ENCODE measurements at places on chromosomes 4 and X.
A peak's percentile ranks its signal among the peaks of the same experiment; 100 is the strongest.

DNA sequence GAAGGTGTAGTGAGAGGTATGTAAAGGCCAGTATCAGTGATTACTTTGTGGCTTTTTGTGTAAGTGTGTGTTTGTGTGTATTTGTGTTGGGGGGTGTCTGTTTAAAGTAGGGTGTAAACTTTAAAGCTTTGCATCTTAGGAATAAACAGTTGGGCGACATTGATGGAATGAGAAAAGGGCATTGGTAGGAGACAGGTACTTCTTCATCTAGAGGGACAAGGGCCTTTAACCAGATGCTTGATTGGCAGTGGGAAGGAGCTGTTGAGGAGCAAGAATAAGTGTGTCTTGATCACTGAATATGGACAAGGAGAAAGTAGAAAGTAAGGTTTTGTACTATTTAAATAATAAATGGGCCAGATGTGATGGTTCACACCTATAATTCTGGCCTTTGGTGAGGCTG is 48.8 kb downstream of the RAPGEF2 start:
- DNase-seq, result no peak

DNA sequence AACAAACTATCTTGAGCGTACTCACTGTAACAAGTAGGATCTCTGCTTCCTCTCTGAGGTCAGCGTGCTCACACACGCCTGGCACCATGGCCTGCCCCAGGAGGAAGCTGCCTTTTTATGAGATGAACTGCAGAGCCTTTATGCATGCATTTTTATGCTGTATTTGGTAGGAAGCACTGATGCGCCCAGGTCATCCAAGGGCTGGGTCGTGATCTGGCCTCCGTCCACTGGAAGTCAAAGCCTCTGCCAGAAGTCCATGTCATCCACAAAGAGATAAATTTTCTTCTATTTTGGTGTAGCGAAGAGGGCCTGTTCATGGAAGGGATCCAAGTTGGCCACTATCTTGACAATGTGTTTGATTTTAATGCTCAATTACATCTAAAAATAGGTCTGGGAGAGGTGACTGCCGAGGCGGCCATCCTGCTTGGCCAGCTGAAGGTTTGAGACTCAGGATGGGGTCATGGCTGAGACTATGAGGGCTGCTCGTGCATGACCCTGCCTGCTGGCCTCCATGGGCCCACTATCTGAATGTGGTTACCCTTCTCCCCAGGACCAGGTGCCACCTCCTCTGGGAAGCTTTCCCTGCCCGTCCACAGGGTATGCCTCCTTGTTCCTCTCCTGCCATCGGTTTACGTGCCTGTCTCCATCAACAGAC is 50.3 kb downstream of the HTRA3 start:
- DNase-seq, result no peak

- DNase-seq, result no peak
These were observed 195.3 kb upstream of the ANXA3 start for GRCh38 chr4:78356251-78356786.

- no peak for DNase-seq
These were observed 19.4 kb downstream of the TMSB4X start for GRCh38 chrX:12994321-12994720.

- no peak for DNase-seq
These were observed 594.7 kb downstream of the SMARCA1 start for GRCh38 chrX:128928636-128929035.

DNA sequence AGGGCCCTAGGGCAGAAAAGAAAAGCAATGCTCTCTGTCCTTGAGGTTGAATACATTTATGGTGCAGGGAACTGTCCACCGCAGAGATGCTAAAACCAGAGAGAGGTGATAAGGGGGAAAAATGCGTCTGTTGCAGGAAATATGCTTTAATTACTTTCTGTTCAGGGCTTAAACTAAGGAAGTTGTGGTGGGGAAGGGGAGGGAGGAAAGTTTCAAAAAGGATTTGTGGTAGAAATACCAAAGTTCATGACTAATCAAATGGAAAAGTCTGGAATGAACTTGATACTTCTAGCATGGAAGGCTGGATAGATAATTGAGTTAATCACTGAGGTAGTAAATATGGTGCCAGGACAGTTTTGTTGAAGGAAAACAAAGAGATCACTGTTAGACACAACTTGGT is 99.0 kb downstream of the ASB9 start:
- no peak for DNase-seq

- no peak for DNase-seq
These were observed 351 bp upstream of the SLC30A9 start for GRCh38 chr4:41989994-41990364.

GRCh38 chr4:15655223-15656037 is at the start of gene FBXL5:
FBXL5 (minus strand) TSS chr4:15655357; CDS start chr4:15655287, 70 bp downstream.
- peak; percentile 85 for DNase-seq

- no peak for DNase-seq
These were observed 149.6 kb upstream of the MID1 start for GRCh38 chrX:10769696-10770619.

DNA sequence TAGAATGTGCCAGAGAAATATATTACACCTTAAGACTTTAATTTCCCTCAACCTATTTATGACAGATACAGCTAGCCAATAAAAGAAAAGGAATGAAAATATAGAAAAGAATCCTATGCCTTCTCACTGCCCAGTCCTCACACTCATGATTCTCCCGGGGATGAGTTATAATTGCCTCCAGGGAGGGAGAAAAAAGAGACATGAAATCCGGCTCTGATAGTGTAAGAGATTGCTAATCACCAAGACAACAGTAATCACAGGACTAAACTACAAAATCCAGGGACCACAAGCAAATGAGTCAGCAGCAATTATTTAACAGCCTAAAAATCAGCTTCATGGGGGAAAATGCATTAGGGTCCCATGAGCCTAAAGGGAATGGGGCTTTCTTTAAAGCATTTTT is 95.9 kb upstream of the DUSP21 start:
- peak; percentile 30 for DNase-seq

- DNase-seq, result no peak
These were observed 800 bp downstream of the PF4V1 start for GRCh38 chr4:73853718-73854473.

DNA sequence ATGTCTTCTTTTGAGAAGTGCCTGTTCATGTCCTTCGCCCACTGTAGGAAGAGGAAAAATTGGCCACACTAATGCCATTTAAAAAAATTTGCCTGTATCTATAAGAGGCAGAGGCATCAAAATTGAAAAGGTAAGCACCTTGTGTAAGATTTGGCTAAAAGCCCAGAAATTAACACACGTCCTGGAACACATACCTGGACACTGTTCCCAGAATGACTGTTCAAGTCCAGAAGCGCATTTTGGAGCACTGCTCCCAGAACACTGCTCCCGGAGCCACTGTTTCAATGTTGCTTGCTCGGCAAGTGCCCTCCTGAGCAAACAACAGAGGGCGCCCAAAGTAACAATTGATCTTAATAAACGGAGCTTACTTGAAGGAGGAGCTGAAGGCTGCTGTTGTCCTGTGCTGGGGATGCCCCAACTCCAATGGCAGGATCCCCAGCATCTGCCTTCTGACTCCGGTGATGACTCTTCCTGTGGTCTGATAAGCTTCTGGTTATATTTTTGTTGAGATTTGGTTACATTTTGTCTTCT is 1958.6 kb downstream of the C4orf33 start:
- no peak for DNase-seq

DNA sequence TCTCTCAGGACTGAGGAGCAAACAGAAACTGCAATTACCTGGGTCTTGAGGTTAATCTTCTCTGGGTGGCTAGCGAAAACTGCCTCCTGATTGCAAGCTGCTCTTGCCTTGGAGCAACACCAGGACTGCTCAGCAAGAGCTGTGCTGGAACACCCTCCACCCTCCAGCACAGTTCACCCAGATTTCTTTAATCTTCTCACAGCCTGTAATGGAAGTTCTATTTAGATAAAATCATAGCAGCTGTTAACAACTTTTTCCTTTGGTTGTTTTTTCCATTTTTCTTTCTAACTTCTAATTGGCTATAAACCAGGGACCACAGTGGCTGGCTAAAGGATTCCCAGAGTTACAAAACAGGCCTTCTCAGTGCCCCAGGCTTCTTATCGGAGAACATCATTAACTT is 36.3 kb downstream of the OPHN1 start:
- no peak for DNase-seq
